ENCODE measurements at places on chromosomes 3 and 15. TPM values are rescaled to one million over a fixed set of nuclear protein-coding genes. Genes with fewer than 3 reads are reported as not detected.

The SUCNR1 gene
- total RNA-seq: 0.17 TPM

The ITIH1 gene
- total RNA-seq: not detected

The UTS2B gene
- total RNA-seq: 0.91 TPM

The CCDC51 gene
- 9.4 TPM for total RNA-seq

The FBXL22 gene
- 2.6 TPM for total RNA-seq

The TNIK gene
- 111 TPM for total RNA-seq

The POC1A gene
- 2.0 TPM for total RNA-seq

The ADCY5 gene
- 69.7 TPM for total RNA-seq

The AGBL1 gene
- total RNA-seq: 0.72 TPM

The TMEM266 gene
- 9.5 TPM for total RNA-seq

The IGF2BP2 gene
- total RNA-seq: 1.9 TPM

The DUOXA2 gene
- total RNA-seq: not detected

The SLC24A5 gene
- total RNA-seq: not detected

The CHAC1 gene
- total RNA-seq: 13.4 TPM

The NUSAP1 gene
- total RNA-seq: 1.3 TPM

The CLEC3B gene
- total RNA-seq: 52.1 TPM

The TIMP4 gene
- 4.3 TPM for total RNA-seq

The GJD2 gene
- 4.7 TPM for total RNA-seq

Measured in dorsolateral prefrontal cortex (tissue), 122 donors.